ENCODE measurements at places on chromosomes 4 and X. TPM values are rescaled to one million over a fixed set of nuclear protein-coding genes. Genes with fewer than 3 reads are reported as not detected.

Gene SPINK2
- total RNA-seq = not detected

Gene RTL3
- total RNA-seq = not detected

Gene UGT2B10
- total RNA-seq = not detected

Gene CENPU
- 4.1 TPM for total RNA-seq

Gene SLC16A2
- 5.1 TPM for total RNA-seq

Gene MAGEB2
- not detected for total RNA-seq

Gene CPZ
- total RNA-seq = not detected

DNA sequence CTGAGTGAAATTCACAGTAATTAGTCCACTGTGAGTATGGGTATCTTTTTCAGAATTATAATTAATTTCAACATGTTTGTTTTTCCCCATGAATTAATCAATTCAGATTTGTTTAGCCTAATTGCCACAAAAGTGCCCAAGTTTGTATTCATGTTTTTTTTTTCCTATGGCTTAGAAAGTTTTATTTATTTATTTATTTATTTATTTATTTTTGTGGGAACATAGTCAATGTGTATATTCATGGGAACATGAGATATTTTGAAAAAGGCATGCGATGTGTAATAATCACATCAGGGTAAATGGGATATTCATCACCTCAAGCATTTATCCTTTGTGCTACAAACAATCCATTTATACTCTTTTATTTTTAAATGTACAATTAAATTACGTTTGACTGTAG lies 475.3 kb downstream of the ADGRL3 start:
- H3K27me3 ChIP-seq = no peaks in the 10 kb centered on the region
- no peaks in the 10 kb centered on the region for H3K36me3 ChIP-seq
- H3K4me3 ChIP-seq = no peak overlapping the region
- no peaks in the 10 kb centered on the region for H3K4me1 ChIP-seq
- no peak for DNase-seq

GRCh38 chrX:87518504-87518903 lies 902 bp downstream of the KLHL4 start:
- no peaks in the 10 kb centered on the region for H3K4me1 ChIP-seq
- peak overlapping the region; percentile 16 for H3K4me3 ChIP-seq
- H3K27ac ChIP-seq = no peak overlapping the region
- no peak for DNase-seq

- H3K27ac ChIP-seq = peak overlapping the region; percentile 33
- DNase-seq = no peak
- no peak overlapping the region for H3K4me3 ChIP-seq
- H3K27me3 ChIP-seq = no peaks in the 10 kb centered on the region
These were observed 75.0 kb downstream of the FAT4 start for GRCh38 chr4:125389713-125390112.

GRCh38 chr4:184355111-184355604 lies 119.2 kb downstream of the IRF2 start:
- H3K4me1 ChIP-seq = peaks cover 29% of the 10 kb centered on the region
- no peaks in the 10 kb centered on the region for H3K36me3 ChIP-seq
- no peaks in the 10 kb centered on the region for H3K27me3 ChIP-seq
- H3K27ac ChIP-seq = peak overlapping the region; percentile 76
- no peak overlapping the region for H3K4me3 ChIP-seq

- no peaks in the 10 kb centered on the region for H3K27me3 ChIP-seq
- H3K27ac ChIP-seq = no peak overlapping the region
- H3K4me3 ChIP-seq = no peak overlapping the region
- no peaks in the 10 kb centered on the region for H3K4me1 ChIP-seq
- H3K36me3 ChIP-seq = no peaks in the 10 kb centered on the region
- no peak for DNase-seq
These were observed 1256.5 kb downstream of the STIM2 start for GRCh38 chr4:28117084-28117682.

- no peak overlapping the region for H3K4me3 ChIP-seq
- no peak for DNase-seq
- no peaks in the 10 kb centered on the region for H3K27me3 ChIP-seq
- H3K36me3 ChIP-seq = no peaks in the 10 kb centered on the region
These were observed 34.7 kb upstream of the SORCS2 start for GRCh38 chr4:7157666-7158065.

GRCh38 chrX:82163701-82164100 lies 961.8 kb downstream of the SH3BGRL start:
- H3K36me3 ChIP-seq = no peaks in the 10 kb centered on the region
- no peak overlapping the region for H3K4me3 ChIP-seq
- no peak overlapping the region for H3K27ac ChIP-seq
- H3K4me1 ChIP-seq = no peaks in the 10 kb centered on the region

- no peak overlapping the region for H3K27ac ChIP-seq
- H3K36me3 ChIP-seq = no peaks in the 10 kb centered on the region
- no peaks in the 10 kb centered on the region for H3K27me3 ChIP-seq
- no peak overlapping the region for H3K4me3 ChIP-seq
- DNase-seq = no peak
- no peaks in the 10 kb centered on the region for H3K4me1 ChIP-seq
These were observed 312.2 kb upstream of the DIAPH2 start for GRCh38 chrX:96372313-96373046.

GRCh38 chr4:91113130-91113706 lies 986.0 kb downstream of the CCSER1 start:
- no peaks in the 10 kb centered on the region for H3K4me1 ChIP-seq
- H3K4me3 ChIP-seq = no peak overlapping the region
- H3K27ac ChIP-seq = no peak overlapping the region
- H3K36me3 ChIP-seq = no peaks in the 10 kb centered on the region

DNA sequence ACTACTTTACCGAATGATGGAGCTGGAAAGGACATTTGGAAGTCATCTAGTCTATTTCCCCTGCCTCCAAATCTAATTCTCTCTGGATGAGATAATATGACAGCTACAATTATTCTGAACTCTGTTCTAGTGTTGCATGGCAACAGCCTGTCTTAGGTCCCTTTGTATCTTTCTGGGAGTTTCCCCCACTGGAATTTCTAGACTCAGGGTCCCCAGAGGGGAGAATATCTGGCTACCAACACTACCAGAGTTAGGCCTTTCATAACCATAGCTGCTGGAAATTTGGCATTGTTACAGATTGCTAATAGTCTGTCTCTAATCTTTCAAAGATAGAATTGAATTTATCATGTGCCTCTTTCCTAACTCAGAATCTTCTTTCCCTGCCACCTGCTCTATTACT lies 4.5 kb downstream of the MSN start:
- no peaks in the 10 kb centered on the region for H3K36me3 ChIP-seq
- no peak overlapping the region for H3K4me3 ChIP-seq
- peak overlapping the region; percentile 58 for H3K27ac ChIP-seq

- H3K36me3 ChIP-seq = no peaks in the 10 kb centered on the region
- no peaks in the 10 kb centered on the region for H3K4me1 ChIP-seq
- DNase-seq = no peak
- no peak overlapping the region for H3K4me3 ChIP-seq
These were observed 156.1 kb upstream of the LNX1 start for GRCh38 chr4:53747401-53747800.

- no peaks in the 10 kb centered on the region for H3K36me3 ChIP-seq
- H3K4me3 ChIP-seq = no peak overlapping the region
- H3K27me3 ChIP-seq = no peaks in the 10 kb centered on the region
- DNase-seq = no peak
These were observed 443.0 kb downstream of the PCDH10 start for GRCh38 chr4:133592106-133592505.

- no peaks in the 10 kb centered on the region for H3K4me1 ChIP-seq
- no peaks in the 10 kb centered on the region for H3K36me3 ChIP-seq
- H3K4me3 ChIP-seq = no peak overlapping the region
- H3K27me3 ChIP-seq = no peaks in the 10 kb centered on the region
These were observed 40.3 kb downstream of the AMMECR1 start for GRCh38 chrX:110277609-110278008.

DNA sequence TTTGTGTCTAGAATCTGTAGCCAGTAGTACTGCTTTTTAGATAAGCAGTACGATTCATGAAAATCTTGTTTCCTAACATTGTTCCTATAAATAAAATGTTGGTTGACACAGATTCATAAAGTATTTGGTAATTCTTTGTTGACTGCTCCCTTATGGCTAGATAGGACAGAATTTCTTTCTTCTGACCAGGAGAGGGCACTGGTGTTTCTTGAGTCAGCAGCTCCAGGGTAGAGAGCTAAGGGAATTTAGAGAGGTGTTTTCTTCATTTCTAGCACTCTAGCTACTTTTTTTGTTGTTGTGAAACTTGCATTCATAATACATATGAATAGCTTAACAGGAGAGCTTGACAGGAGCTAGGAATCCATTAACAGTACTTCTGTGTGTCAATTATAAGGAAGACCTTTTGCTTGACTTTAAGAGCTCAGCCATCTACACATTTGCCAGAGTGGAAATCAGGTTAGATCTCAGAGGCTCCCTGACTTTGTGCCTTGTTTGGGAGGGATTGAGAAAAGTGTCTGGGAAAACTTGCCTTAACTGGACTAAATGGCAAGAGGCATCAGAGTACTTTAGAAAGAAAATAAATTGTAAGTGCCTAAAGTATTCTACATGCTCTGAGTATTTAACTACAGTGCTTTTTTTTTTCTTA lies 756.1 kb downstream of the SH3BGRL start:
- H3K4me1 ChIP-seq = no peaks in the 10 kb centered on the region
- DNase-seq = no peak
- no peak overlapping the region for H3K27ac ChIP-seq
- no peaks in the 10 kb centered on the region for H3K36me3 ChIP-seq
- no peaks in the 10 kb centered on the region for H3K27me3 ChIP-seq
- no peak overlapping the region for H3K4me3 ChIP-seq

- no peak overlapping the region for H3K4me3 ChIP-seq
- H3K36me3 ChIP-seq = peaks cover 13% of the 10 kb centered on the region
- no peaks in the 10 kb centered on the region for H3K27me3 ChIP-seq
- no peak overlapping the region for H3K27ac ChIP-seq
These were observed 106.1 kb downstream of the CHM start for GRCh38 chrX:85941275-85941674.

- H3K27me3 ChIP-seq = no peaks in the 10 kb centered on the region
- no peaks in the 10 kb centered on the region for H3K4me1 ChIP-seq
- H3K36me3 ChIP-seq = no peaks in the 10 kb centered on the region
- H3K4me3 ChIP-seq = no peak overlapping the region
- DNase-seq = no peak
These were observed 836.0 kb downstream of the PDHA2 start for GRCh38 chr4:96675896-96676295.

GRCh38 chr4:54446581-54446980 lies 211.2 kb upstream of the KIT start:
- H3K4me3 ChIP-seq = no peak overlapping the region
- no peaks in the 10 kb centered on the region for H3K36me3 ChIP-seq
- no peaks in the 10 kb centered on the region for H3K27me3 ChIP-seq
- H3K27ac ChIP-seq = no peak overlapping the region
- no peaks in the 10 kb centered on the region for H3K4me1 ChIP-seq

- H3K4me3 ChIP-seq = no peak overlapping the region
- no peaks in the 10 kb centered on the region for H3K27me3 ChIP-seq
- H3K36me3 ChIP-seq = no peaks in the 10 kb centered on the region
- no peak overlapping the region for H3K27ac ChIP-seq
- DNase-seq = no peak
These were observed 589.5 kb downstream of the BCOR start for GRCh38 chrX:39508300-39508692.

GRCh38 chrX:18440835-18441234 lies 15.4 kb downstream of the CDKL5 start:
- no peak overlapping the region for H3K27ac ChIP-seq
- DNase-seq = no peak
- H3K27me3 ChIP-seq = no peaks in the 10 kb centered on the region
- peaks cover 3% of the 10 kb centered on the region for H3K4me1 ChIP-seq

DNA sequence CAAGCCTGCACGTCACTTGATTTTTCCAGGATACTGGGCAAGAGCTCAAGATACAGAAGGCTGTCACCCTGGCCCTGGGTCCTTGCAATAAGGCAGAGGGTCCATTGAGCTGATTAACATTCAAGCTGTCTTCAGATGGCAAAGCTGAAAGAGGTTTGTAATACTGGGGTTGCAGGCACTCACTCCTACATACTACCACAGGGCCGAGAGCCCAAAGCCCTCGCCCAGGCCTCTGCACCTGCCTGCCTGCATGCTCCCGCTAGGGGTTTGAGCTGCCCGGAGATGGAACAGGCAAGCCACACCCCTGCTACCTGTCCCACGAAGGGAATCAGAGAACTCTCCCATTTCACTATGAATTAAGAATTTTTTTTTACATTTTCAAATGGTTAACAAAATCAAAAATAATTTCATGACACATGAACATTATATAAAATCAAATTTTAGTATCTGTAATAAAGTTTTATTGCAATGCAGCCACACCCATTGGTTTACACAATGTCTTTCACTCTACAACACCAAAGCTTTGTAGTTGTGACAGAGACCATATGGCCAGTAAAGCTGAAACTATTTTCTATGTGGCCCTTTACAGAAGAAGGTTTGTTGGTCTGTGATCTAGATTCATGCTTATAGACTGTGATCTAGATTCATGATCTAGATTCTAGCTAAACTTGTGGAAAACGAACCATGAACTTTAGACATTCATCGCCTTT lies 530.4 kb upstream of the IGFBP7 start:
- H3K36me3 ChIP-seq = no peaks in the 10 kb centered on the region
- no peak overlapping the region for H3K27ac ChIP-seq
- no peak overlapping the region for H3K4me3 ChIP-seq
- no peaks in the 10 kb centered on the region for H3K27me3 ChIP-seq

GRCh38 chrX:78327370-78328086 lies at the start of gene CYSLTR1:
CYSLTR1 (minus strand) TSS chrX:78327611; CDS start chrX:78273746, 53,865 bp downstream.
- H3K27me3 ChIP-seq = no peaks in the 10 kb centered on the region
- no peaks in the 10 kb centered on the region for H3K4me1 ChIP-seq
- H3K27ac ChIP-seq = no peak within 1 kb of the TSS
- peak within 1 kb of the TSS; percentile 40 for H3K4me3 ChIP-seq

GRCh38 chr4:41600243-41600912 lies 62.4 kb downstream of the LIMCH1 start:
- H3K27me3 ChIP-seq = no peaks in the 10 kb centered on the region
- H3K4me1 ChIP-seq = peaks cover 7% of the 10 kb centered on the region
- H3K4me3 ChIP-seq = no peak overlapping the region
- H3K27ac ChIP-seq = no peak overlapping the region

DNA sequence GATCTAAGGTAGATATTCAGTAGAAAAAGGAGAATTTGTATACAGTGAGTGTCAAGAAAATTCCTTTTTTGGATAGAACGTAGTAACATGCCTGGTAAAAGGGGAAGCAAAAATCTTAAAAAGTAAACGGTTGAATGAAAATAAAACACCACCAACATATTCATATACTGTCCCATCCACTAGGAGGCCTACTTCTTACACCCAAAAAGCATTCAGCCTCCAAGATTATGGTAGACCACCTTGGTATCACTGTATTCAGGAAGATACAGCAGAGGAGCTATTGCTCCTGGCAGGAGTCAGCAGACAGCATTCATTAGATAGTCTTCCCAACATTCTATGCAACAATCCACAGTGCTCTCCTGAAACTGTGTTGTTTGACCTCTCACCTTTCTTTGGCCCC lies 274.6 kb upstream of the MAGEB2 start:
- H3K4me3 ChIP-seq = no peak overlapping the region
- H3K4me1 ChIP-seq = no peaks in the 10 kb centered on the region
- DNase-seq = no peak
- no peaks in the 10 kb centered on the region for H3K36me3 ChIP-seq

- no peak overlapping the region for H3K27ac ChIP-seq
- peak; percentile 15 for DNase-seq
- H3K36me3 ChIP-seq = no peaks in the 10 kb centered on the region
- H3K4me1 ChIP-seq = no peaks in the 10 kb centered on the region
These were observed 71.8 kb downstream of the NBDY start for GRCh38 chrX:56800801-56801200.

All from upper lobe of left lung (tissue), 6 donors.